ENCODE measurements at places on chromosomes 3 and 15. TPM values are rescaled to one million over a fixed set of nuclear protein-coding genes. Genes with fewer than 3 reads are reported as not detected.

ARHGAP31 gene
- 1.9 TPM for total RNA-seq

FBXL22 gene
- 0.75 TPM for total RNA-seq

UACA gene
- total RNA-seq, result 67.1 TPM

EOGT gene
- 42.7 TPM for total RNA-seq

MBNL1 gene
- 2.2 TPM for total RNA-seq

SCAANT1 gene
- total RNA-seq, result not detected

SAMMSON gene
- total RNA-seq, result 0.55 TPM

SLC2A2 gene
- total RNA-seq, result 0.48 TPM

LTF gene
- total RNA-seq, result 0.23 TPM

NLGN1 gene
- total RNA-seq, result 3.4 TPM

CLDN16 gene
- 1.1 TPM for total RNA-seq

GPR171 gene
- not detected for total RNA-seq

KCNH8 gene
- 15.0 TPM for total RNA-seq

GRM2 gene
- 7.4 TPM for total RNA-seq

ANKRD63 gene
- total RNA-seq, result not detected

IL17RD gene
- total RNA-seq, result 34.2 TPM

ECT2 gene
- 137 TPM for total RNA-seq

ACAN gene
- total RNA-seq, result 0.34 TPM

ZNF774 gene
- 3.6 TPM for total RNA-seq

FBLN2 gene
- total RNA-seq, result 86.1 TPM

IL5RA gene
- not detected for total RNA-seq

ECE2 gene
- total RNA-seq, result not detected

COPG1 gene
- total RNA-seq, result 190 TPM

TMEM40 gene
- not detected for total RNA-seq

SLC22A13 gene
- 0.33 TPM for total RNA-seq

TGM4 gene
- not detected for total RNA-seq

TMC3 gene
- not detected for total RNA-seq

WDR49 gene
- 1.6 TPM for total RNA-seq

GOLGA6D gene
- 0.14 TPM for total RNA-seq

Data from endodermal cell (in vitro differentiated cells).